ENCODE measurements at places on chromosomes 1 and 21.

GRCh38 chr1:37752583-37753471, 12.1 kb downstream of the EPHA10 start:
- DNase-seq: no peak

- DNase-seq: peak; percentile 20
These were observed 7.1 kb downstream of the HPCA start for GRCh38 chr1:32893198-32894018.

- no peak for DNase-seq
These were observed 505.1 kb downstream of the LTN1 start for GRCh38 chr21:28487455-28488070.

- no peak for DNase-seq
These were observed 339.8 kb downstream of the PRDM2 start for GRCh38 chr1:14039582-14040430.

- no peak for DNase-seq
These were observed 215.9 kb downstream of the NEGR1 start for GRCh38 chr1:72066431-72066830.

DNA sequence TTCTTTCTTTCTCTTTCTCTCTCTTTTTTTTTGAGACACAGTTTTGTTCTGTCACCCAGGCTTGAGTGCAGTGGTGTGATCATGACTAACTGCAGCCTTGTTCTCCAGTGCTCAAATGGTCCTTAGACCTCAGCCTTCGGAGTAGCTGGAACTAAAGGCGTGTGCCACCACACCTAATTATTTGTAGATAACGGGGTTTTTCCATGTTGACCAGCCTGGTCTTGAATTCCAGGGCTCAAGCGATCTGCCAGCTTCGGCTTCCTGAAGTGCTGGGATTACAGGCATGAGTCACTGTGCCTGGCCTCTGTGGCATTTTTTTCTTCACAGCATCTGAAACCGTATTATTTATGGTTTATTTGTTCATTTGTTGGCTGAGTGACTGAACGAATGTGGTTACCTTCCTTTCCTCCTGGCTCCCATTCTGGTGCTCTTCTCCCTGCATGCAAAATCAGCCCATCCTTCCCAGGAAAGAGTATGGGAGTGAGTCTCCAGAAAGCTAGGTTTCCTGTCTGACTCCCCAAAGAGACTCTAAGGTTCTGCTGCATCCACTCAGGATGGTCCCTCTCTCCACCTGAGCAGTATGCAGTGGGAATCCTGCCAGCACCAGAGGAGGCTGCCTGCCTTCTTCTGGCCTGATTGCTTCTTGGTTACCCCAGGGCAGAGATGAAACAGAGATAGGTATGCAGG, 155.0 kb upstream of the BEND5 start:
- DNase-seq: no peak

GRCh38 chr1:3501856-3502640, 47.6 kb downstream of the ARHGEF16 start:
- no peak for DNase-seq

- DNase-seq: no peak
These were observed 91.3 kb downstream of the RPE65 start for GRCh38 chr1:68358439-68358838.

DNA sequence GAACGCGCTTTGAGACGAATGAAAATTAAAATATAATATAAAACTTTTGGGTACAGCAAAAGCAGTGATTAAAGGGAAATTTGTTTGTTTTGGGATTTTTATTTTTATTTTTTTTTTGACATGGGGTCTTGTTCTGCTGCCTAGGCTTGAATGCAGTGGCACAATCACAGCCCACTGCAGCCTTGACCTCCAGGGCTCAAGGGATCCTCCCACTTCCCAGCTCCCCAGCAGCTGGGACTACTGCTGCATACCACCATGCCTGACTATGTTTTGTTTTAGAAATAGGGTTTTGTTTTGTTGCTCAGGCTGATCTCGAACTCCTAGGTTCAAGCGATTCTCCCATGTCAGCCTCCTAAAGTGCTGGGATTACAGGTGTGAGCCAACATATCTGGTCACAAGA, 30.3 kb downstream of the USP24 start:
- no peak for DNase-seq
